ENCODE measurements at places on chromosomes 6 and 20. TPM values are rescaled to one million over a fixed set of nuclear protein-coding genes. Genes with fewer than 3 reads are reported as not detected.
A peak's percentile ranks its signal among the peaks of the same experiment; 100 is the strongest.

DNA sequence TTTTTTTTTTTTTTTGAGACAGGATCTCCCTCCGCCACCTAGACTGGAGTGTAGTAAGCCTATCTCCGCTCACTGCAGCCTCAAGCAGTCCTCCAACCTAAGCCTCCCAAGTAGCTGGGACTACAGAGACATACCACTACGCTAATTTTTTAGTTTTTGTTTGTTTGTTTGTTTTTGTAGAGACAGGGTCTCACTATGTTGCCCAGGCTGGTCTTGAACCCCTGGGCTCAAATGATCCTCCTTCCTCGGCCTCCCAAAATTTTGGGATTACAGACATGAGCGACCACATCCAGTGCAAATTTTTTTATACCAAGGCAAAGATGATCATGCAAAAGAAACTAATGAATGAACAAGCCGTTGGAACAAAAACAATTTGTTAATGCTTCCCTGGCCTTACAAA lies 5.3 kb downstream of the FUCA2 start:
- no peak for DNase-seq

DNA sequence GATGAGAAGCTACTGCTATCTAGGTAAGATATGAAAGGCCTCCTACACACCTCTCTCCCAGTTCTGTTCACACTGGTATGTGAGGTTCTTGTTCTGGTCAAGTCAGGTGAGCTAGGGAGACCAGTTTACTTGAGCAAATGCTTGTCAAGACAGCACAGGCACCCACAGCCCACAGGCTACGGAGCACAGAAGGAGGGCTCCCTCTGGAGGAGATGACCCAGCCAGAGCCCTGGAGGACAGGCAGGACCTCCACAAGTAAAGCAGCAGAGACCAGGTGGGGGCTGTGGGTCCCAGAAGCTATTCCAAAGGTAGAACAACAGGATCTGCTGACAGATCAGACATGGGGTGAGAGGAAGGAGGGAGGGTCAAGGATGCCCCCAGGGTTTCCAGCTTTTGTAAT lies 13.2 kb downstream of the MMP24OS start:
- peak; percentile 20 for DNase-seq

DNA sequence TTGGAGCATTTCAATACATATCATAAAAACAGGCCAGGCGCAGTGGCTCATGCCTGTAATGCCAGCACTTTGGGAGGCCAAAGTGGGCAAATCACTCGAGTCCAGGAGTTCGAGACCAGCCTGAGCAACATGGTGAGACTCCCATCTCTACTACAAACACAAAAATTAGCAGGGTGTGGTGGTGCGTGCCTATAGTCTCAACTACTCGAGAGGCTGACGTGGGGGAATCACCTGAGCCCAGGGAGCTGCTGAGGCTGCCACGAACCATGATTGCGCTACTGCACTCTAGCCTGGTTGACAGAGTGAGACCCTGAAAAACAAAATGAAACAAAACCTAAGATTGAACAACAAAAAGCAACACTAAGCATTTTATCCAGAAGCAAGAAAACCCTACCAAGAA lies 47.2 kb downstream of the BACH2 start:
- no peak for DNase-seq

GRCh38 chr20:38536310-38536709 lies 44.7 kb upstream of the ADIG start:
- peak; percentile 73 for DNase-seq

DNA sequence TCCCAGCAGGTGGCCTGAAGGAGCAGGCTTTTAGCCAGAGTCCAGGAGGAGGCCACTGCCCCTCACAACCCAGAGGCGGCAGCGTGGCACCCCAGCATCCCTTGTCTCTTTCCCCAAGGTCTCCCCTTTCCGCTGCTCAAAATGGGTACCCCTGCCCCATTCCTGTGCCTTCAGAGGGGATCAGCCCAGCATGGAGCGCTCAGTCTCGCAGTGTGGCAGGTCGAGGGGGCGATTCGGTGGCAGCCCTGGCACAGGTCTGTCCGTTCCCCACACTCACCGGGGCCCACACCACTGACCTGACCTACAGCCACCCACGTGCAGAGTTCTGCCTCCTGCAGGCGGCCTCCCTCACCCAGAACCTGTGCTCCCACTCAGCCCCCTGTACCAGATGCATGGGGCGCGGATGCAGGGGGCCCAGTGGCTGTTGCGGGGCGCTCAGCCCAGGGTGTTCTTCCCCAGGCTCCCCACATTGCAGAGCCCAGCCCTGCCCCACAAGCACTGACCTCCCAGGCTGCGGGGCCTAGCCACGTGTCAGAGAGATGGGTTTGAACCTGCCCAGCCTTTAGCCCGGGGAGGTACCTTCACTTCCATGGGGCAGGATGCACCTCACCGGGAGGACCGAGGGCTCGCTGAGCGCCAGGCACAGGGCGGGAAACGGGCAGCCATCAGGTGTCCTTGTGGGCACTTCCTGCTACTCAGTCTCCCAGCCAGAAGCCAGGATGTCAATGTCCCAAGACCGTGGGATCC lies 41.8 kb downstream of the DSTN start:
- peak; percentile 67 for DNase-seq

DNA sequence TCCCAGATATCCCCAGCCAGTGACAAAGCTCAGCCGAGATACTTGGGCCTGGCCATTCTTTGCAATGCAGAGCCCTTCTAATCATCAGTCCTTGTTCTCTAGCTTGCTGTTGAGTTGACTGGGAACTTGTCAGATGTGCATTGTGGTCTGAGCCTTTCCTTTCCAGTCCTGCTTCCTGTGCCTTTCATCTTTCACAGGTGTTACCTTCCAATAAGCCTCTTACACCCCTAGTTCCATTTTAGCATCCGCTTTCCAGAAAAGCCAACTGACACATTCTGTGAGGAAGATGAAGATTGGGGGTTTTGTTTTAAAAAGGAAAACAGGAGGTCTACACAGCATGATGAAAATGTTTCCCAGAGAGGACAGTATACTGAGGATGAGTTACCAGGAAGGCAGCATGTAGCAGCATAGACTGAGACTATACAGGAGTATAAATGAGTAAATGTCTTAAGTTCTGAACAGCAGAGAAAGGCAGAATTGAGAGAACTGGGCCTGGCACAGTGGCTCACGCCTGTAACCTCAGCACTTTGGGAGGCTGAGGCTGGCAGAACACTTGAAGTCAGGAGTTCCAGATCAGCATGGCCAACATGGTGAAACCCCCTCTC lies 5.6 kb upstream of the CEP85L start:
- DNase-seq, result no peak

DNA sequence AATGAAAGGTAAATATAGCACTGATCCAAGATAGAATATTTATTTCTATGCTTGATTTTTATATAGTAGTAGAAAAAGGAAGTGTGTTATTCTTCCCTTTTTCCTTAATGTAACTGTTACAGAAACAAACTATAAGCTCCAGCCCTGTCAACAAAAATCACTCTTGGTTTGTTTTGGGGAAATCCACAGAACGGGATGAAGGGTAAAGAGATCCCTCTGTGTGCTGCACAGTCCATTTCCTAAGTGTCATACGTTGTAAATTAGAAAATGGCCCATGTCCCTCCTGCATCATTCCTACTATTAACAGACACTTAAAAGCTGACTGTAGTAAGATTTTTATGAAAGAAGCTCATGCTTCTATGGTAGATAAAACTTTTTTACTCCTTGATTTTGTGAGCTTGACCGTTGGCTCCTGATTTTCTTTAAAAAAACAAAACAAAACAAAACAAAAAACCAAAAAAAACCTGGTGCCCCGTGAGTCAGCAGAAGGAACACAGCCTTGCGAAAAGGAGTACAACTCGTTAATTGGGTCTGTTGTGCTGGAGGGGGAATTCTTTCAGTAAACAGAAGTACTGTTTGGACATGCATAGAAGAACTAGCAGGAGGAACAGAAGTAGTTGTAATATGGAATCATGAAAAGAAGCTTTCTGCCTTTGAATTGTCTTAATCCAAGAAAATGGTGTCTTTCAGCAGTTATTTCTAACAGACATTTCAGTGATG lies 67.5 kb downstream of the RTN4IP1 start:
- DNase-seq, result peak; percentile 35

- DNase-seq, result no peak
Measured at GRCh38 chr20:39429726-39430125, 467.6 kb downstream of the DHX35 start.

DNA sequence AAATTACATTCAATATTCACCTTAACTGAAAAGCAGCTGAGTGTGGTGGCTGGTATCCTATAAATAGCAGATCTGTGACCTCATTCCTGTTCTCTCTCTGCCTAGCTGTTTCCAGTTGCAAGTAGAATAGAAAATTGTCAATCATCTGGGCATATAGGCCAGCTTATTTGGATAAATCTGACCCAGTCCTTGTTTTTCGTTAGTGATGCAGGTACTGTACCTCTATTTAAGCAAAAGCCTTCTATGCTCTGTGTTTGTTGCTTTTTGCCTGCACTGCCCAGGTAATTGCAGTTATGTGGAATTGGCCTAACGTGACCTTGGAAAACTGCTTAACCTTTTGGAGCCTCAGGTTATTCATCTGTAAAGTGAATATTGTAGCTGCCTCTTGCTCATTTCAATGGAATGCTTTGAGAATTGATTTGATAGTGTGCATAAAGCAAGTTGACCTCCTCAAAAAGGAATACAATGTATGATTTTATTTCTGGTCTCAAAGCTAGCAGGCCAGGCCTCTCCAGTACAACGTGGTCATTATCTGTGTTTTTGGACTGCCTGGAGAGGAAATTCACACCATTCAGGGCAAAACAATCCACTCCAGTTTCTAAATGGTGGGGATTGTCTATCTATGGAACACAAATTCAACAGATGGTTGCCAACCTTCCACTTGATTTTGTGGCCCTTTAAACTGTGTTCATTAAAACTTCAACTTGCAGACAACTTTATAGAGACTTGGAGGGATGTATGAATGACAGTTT lies 508.7 kb upstream of the CITED2 start:
- peak; percentile 48 for DNase-seq

DNA sequence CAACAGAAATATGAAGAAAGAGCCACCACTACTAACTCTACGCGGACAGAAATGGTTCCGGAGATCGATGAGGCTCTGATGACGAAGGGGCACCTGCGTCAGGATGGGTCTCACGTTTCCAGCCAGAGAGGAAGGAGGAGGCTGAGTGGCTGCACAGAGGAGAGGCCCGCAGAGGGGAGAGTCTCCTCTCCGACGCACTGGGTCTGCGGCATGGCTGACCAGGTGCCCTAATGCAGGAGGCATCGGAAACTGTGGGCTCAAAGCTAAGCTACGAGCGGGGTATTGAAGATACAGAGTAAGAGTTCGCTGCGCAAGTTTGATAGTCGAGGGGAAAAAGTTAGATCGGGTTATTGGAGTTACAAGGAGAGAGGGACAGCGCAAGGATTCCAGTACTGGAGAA lies 69.9 kb downstream of the TTLL2 start:
- no peak for DNase-seq

DNA sequence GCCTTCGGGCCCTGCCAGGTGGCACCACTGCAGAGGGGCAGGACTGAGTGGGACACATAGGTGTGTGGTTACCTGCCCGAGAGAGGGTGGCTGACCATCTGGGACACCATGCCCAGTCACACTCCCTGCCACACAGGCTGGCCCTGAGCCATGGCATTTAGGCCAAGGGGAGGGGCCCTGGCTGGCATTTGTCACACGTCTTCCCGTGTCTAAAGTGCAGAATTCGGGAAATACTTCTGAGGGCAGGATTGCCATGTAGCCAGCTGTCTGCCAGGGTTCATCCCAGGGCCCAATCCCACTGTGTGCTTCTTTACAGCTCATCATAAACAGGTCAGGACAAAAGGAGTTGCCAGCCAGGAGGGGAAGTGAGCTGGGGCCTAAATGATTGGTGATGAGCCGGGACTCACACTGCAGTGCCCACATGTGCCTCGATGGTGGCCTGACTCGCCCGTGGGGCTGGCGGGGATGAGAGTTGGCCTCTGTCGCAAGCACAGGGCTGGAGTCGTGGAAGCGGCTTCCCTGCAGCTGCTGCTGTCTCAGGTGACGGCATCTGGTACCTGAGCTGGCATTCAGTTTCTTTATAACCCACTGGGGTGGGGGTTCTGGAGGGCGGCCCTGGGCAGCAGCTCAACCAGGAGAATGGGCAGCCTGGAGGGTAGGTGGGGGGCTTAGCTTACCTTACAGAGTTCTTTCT lies 5.9 kb upstream of the UNC93A start:
- DNase-seq, result no peak

GRCh38 chr6:119483908-119484307 lies 134.3 kb upstream of the MAN1A1 start:
- DNase-seq, result peak; percentile 13

GRCh38 chr20:44092551-44093248 lies 94.3 kb downstream of the JPH2 start:
- peak; percentile 76 for DNase-seq

DNA sequence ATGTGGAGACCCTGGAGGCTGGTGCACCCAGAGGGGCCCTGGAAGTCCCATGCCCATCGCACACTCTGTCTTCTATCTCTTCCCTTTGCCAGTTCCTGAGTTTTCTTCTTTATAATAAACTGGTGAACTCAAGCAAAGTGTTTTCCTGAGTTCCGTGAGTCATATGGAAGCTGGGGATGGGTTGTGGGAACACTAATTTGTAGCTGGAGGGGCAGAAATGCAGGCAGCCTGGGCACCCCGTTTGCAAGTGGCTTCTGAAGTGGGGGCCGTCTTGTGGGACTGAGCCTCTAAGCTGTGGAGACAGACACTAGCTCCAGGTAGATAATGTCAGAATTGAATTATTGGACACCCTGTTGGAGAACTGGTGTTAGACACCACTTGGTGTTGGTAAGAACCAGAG lies 3.2 kb upstream of the PPP1R3G start:
- DNase-seq, result peak; percentile 52

DNA sequence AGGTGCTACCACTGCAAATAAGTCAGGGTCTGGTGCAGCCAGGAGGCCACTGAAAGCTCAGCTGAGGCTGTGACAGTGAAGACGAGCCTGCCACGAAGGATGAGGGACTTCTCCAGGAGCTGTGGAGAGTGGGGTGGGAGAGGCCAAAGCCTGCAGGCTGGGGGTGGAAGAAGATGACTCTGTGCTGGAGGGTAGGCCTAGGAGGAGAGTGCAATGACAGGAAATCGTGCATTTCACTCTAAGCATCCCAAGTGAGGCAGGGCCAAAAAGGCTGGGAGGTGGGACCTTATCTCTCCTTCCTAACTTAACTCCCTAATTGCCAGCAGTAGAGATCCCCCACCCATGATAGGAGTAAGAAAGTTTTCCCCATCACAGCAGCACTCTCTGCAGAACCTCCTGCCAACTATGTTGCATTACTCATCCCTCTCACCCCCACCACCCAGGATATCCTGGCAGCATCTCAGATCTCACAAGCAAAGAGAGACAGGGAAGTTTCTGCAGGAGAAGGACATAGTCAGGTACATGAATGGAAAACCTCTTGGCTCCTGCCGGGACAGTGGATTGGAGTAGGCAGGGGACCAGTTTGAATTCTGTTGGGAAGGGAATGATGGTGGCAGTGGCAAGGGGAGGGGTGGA lies 466.2 kb downstream of the CDH26 start:
- peak; percentile 55 for DNase-seq

- no peak for DNase-seq
Measured at GRCh38 chr20:50299325-50299629, 108.6 kb downstream of the CEBPB start.

- peak; percentile 73 for DNase-seq
Measured at GRCh38 chr6:57432157-57432556, 114.7 kb downstream of the PRIM2 start.

- DNase-seq, result no peak
Measured at GRCh38 chr6:163263196-163263595, 151.3 kb upstream of the QKI start.

FAM83B gene
- not detected for polyA plus RNA-seq

IBTK gene
- polyA plus RNA-seq, result 23.8 TPM

COL11A2 gene
- polyA plus RNA-seq, result 0.31 TPM

PRDM13 gene
- not detected for polyA plus RNA-seq

MRAP2 gene
- 0.96 TPM for polyA plus RNA-seq

DCDC2 gene
- polyA plus RNA-seq, result not detected

MCHR2 gene
- polyA plus RNA-seq, result not detected

ADAM33 gene
- polyA plus RNA-seq, result 17.4 TPM

LTA gene
- not detected for polyA plus RNA-seq

CTCFL gene
- not detected for polyA plus RNA-seq

HRH3 gene
- polyA plus RNA-seq, result not detected
